ENCODE measurements at places on chromosomes 3 and 15.
A peak's percentile ranks its signal among the peaks of the same experiment; 100 is the strongest.

GRCh38 chr3:40979962-40980361, 219.3 kb upstream of the CTNNB1 start:
- DNase-seq = no peak

DNA sequence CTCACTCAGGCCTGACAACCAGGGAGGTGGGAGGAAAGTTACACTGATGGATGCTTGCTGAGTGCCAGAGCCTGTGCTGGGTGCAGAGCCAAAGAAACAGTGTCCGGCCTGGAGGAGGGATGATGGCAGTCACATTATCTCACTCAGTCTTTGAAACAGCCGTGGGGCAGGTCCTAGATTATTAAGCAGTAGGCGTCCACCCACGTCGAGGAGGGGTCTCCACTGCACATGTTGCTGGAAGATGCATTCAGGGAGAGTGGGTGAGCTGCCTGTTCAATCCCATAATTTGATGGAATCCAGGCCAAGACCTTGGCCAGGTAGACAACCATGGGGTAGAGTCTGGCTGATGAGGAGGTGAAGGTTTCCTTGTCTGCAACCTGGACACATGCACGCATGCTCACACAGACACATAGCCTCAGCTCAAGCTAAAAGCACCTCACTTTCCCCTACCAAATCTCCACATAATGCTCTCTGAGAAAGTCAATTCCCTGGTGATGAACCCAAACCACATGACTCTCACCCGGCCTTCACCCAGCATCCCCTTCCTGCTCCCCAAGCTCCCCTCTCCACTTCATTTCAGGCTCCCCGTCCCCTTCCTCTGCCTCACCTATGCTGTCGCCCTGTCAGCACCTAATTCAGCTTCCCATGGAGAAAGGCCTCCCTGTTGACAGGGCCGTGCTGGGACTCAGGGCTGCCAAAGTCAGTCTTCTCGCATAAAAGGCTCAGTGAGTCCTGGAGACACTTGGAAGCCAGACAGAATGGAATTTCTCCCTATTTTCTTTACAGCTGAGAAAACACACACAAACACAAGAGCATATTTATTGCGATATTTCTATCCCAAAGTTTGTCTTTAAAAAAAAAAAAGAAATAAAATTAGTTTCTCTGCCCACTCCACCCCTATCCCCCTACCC, 29.8 kb downstream of the ACAN start:
- DNase-seq = no peak

GRCh38 chr3:136280961-136281360, 30.8 kb downstream of the PCCB start:
- DNase-seq = peak; percentile 12

- peak; percentile 66 for DNase-seq
Observed at GRCh38 chr3:185824051-185825005, 514 bp downstream of the IGF2BP2 start.

GRCh38 chr15:40106203-40107161, 2.2 kb downstream of the BMF start:
- peak; percentile 98 for DNase-seq
